ENCODE measurements at places on chromosomes 2 and 18. TPM values are rescaled to one million over a fixed set of nuclear protein-coding genes. Genes with fewer than 3 reads are reported as not detected.

GRCh38 chr2:160417745-160418397 is 75.7 kb downstream of the RBMS1 start:
- no peak for DNase-seq

DNA sequence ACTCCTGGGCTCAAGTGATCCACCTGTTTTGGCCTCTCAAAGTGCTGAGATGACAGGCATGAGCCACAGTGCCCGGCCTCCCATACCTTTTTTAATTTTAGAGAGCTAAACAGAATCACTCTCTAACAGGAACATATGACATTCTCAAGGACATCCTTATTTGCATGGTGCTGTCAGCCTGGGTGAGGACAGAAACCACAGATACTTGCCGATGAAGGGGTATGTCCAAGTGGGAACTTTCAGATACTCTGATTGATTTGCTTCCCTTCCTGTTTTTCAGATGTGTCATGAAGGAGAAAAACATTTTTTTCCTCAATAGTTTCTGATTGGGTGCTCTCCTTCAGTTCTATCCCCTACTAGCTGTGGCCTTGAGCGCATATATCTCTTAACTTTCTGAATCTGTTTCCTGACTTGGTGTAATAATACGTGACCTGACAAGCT is 49.6 kb downstream of the MYO3B start:
- no peak for DNase-seq

DNA sequence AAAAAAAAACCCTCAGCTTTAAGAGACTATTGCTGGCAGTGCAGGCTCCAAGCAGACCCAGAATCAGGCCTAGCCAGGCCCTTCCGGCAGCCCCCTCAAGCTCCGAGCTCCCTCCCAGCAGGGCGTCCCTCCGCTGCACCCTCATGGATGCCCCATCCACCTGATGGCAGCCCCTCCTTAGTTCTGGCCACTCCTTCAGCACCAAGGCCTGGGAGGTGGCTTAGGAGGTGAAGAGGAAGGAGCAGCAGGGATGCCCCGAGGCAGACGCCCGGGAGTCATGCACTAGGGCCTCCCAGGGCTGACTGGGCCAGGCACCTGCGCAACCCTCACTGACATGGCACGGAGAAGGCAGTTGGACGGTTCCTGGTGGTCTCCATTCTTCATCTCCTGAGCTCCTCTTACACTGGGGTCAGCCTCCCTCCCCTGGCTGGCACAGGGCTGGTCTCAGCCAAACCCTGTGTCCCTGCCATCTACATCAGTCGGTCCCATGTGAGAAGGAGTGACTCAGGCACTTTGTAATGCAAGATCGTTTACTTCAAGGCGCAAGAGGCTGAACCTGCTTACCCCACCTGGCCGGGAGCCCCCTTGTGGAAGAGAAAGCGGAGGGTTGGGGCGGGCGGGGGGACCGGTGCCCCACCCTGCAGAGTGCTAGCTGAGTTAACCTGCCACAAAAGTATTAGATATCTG is 53.5 kb upstream of the ID2 start:
- DNase-seq = peak; percentile 49

- DNase-seq = no peak
These were observed 266.5 kb upstream of the GYPC start for GRCh38 chr2:126389446-126389845.

DNA sequence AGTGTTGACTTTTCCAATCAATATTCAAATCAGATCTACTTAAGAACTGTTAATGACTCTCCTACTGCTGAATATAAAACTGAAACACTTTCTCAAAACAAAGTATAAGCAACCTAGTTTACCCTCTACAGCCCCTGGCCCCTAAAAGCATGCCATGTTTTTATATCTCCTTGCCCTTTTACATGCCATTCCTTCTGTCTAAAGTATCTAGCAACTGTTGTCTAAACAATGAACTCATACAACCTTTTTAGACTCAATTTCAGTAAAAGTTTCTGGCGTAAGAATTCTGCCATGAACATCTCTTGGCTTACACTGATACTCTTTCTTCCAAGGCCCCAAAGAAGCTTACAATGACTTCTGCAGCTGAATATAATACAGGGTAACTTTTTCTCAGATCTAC is 47.8 kb upstream of the GPR75 start:
- DNase-seq = no peak

- DNase-seq = no peak
These were observed 845.6 kb upstream of the CNTNAP5 start for GRCh38 chr2:123179526-123179925.

DNA sequence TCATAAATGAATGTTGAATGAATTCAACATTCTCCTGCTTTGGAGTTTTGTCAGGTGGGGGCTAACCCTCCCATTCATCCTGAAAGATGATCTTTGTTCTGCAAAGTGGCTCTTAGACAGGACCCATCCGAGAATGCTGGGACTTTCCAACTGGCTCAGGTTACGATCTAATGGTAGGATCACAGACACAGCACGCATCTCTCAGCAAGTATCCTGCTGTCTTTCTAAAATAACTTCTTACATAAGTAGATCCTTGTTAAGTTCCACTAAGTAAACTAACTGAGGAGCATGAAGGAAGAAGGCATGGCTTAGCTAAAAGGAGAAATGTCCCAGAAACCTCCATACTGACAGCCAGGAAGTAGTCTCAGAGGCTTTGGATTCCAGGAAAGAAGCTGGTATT is 23.7 kb downstream of the CYP27A1 start:
- peak; percentile 35 for DNase-seq

DNA sequence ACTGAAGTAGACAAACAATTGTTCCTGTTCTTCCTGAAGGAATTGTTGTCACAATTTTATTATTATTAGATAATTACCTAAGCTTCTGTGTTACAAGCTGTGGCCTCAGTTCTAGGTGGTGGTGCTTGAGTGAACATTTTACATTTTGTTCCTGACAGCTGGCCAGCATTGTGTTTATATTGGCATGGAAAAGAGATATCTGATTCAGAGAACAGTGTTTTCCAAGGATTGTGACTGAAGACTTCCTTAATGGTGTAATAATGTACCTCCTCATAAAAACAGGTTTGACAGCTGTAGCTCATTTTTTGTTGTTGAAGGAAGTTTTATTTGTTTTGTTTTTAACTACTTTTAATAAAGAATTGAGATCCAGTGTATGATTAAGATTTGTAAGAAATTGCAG is 95.2 kb downstream of the EPB41L5 start:
- peak; percentile 62 for DNase-seq

DNA sequence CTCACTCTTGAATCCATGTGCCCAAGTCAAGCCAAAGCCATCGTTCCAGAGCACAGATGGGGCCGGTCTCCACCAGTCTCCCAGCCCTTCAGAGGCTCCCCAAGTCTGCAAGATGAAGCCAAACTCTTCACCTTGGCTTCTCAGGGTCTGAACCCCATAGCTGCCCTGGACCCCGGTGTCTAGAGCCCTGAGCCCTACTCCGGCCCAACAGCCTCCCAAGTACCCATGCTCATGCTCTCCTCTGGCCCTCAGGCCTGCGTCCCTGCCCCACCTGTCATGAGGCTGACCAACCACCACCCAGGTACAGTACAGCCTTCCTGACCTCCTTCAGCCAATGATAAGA is 46.0 kb downstream of the ZNF516 start:
- DNase-seq = no peak

GRCh38 chr2:241352227-241352626 is 3.9 kb upstream of the FARP2 start:
- DNase-seq = no peak

GRCh38 chr2:101112772-101113157 is 38.4 kb downstream of the TBC1D8 start:
- DNase-seq = peak; percentile 33

Gene TMEM127
- total RNA-seq = 50.0 TPM

Gene DSG2
- total RNA-seq = 66.0 TPM

Gene SGPP2
- 44.3 TPM for total RNA-seq

Gene BOD1L2
- 0.22 TPM for total RNA-seq

Gene PRKAG3
- not detected for total RNA-seq
